ENCODE measurements at places on chromosomes 3 and 15. TPM values are rescaled to one million over a fixed set of nuclear protein-coding genes. Genes with fewer than 3 reads are reported as not detected.

DNA sequence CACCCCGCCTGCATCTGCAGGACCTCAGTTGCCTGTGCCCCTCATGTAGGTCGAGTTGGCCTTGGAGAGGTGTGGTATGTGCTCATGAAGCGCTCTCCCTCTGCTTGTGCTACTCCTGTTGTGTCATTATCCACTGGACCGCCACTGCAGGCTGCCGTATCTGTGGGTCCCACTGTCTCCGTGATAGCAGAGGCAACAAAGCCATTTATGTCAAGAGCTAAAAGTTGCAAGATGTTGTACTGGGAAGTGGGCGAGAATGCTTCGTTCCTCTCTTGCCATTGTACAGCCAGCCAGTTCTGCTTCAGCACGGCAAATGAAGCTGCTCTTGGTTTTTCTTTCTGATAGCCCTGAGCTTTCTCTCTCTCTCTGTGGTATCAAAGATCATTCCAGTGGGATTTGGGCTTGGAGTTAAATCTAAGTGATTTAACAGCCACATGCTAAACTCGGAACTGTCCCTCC lies 89.0 kb downstream of the TMEM212 start:
- no peaks in the 10 kb centered on the region for H3K36me3 ChIP-seq
- no peak for DNase-seq
- H3K4me3 ChIP-seq: no peak overlapping the region
- H3K27me3 ChIP-seq: no peaks in the 10 kb centered on the region
- H3K4me1 ChIP-seq: peaks cover 6% of the 10 kb centered on the region

DNA sequence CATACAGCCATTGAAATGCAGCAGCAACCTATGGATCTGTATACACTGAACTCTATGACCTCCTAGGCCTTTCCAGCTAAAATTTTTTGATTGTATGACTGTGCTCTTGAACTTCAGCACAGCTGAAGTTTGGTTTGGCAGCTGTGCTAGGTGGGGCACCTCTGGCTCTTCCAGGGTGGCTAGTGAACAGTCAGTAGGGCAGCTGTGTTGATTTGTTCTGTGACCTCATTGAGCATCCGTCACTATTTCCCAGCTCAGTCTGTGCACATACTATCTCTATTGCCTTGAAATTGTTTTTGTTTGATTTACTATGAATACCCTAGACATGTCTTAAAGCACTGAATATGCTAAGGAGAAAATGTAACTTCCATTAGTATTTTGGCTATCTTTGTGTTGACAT lies 363.2 kb upstream of the NAALADL2 start:
- H3K4me3 ChIP-seq: no peak overlapping the region
- no peaks in the 10 kb centered on the region for H3K27me3 ChIP-seq
- no peak overlapping the region for H3K27ac ChIP-seq
- no peaks in the 10 kb centered on the region for H3K4me1 ChIP-seq
- H3K36me3 ChIP-seq: no peaks in the 10 kb centered on the region
- no peak for DNase-seq

GRCh38 chr15:92457471-92458041 lies 63.9 kb downstream of the ST8SIA2 start:
- H3K4me1 ChIP-seq: no peaks in the 10 kb centered on the region
- DNase-seq: no peak
- H3K36me3 ChIP-seq: no peaks in the 10 kb centered on the region

DNA sequence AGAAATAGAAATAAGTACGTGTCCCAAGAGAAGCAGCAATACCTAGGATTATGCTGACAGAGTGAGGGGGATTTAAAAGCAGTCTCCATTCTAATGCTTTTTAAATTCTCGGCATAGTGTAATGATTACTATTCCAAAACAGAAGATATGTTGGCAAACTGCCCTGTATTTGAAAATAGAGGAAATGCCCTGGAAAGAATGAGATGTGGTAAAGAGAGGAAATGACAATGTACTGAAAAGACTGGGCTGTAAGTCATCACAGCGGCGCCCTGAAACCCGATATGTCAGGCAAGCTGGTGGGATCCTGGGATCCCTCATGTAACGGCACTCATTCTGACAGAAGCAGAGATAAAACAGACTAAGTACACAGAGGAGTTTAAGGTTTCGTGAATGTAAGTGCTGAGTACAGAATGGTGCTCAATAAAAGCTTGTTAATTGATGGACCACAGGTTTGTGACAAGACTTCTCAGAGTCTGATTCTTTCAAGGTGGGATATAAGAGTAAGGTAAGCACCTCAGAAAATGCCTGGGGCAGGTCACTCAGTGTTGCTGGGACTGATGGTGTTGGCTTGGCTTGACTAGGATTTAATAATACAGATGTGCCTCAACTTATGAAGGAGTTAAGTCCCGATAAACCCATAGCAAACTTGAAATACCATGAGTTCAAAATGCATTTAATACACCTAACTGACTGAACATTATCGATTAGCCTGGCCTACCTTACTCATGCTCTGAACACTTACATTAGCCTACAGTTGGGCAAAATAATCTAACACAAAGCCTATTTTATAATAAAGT lies 91.4 kb downstream of the NFKBIZ start:
- peaks cover 39% of the 10 kb centered on the region for H3K4me1 ChIP-seq
- H3K36me3 ChIP-seq: no peaks in the 10 kb centered on the region
- DNase-seq: no peak
- peaks cover 6% of the 10 kb centered on the region for H3K27me3 ChIP-seq
- H3K4me3 ChIP-seq: no peak overlapping the region

DNA sequence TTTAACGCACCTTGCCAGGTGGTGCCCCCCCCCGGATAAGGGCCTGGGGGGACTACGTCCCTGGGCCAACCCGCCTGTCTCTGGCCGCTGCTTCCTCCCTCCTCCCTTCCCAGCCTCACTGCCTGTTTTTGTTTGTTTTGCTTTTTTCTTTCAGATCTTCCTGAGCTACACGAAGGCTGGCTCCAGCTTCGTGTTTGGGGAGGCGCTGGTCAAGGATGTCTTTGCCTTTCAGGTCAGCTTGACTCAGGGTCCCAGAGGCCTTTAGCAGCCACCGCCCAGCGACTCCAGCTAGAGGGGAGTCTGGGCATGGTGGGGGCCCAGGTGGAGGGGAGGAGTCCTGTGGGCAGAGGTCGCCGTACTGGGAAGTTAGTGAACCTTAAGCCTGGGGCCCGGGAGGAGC lies 24.1 kb downstream of the SLC28A1 start:
- H3K27me3 ChIP-seq: no peaks in the 10 kb centered on the region
- no peak overlapping the region for H3K27ac ChIP-seq
- DNase-seq: no peak
- H3K4me3 ChIP-seq: no peak overlapping the region
- H3K4me1 ChIP-seq: peaks cover 9% of the 10 kb centered on the region

- H3K36me3 ChIP-seq: peaks cover 22% of the 10 kb centered on the region
- H3K4me1 ChIP-seq: peaks cover 33% of the 10 kb centered on the region
- no peak for DNase-seq
- H3K4me3 ChIP-seq: no peak overlapping the region
Observed at GRCh38 chr3:38522002-38522401, 25.9 kb downstream of the EXOG start.

- no peak for DNase-seq
- H3K4me1 ChIP-seq: no peaks in the 10 kb centered on the region
- H3K36me3 ChIP-seq: no peaks in the 10 kb centered on the region
- no peaks in the 10 kb centered on the region for H3K27me3 ChIP-seq
- no peak overlapping the region for H3K27ac ChIP-seq
- no peak overlapping the region for H3K4me3 ChIP-seq
Observed at GRCh38 chr3:188772886-188773285, 398.9 kb upstream of the TPRG1 start.

- DNase-seq: peak; percentile 39
- no peaks in the 10 kb centered on the region for H3K36me3 ChIP-seq
- H3K4me3 ChIP-seq: peak overlapping the region; percentile 20
- peaks cover 29% of the 10 kb centered on the region for H3K4me1 ChIP-seq
- peaks cover 4% of the 10 kb centered on the region for H3K27me3 ChIP-seq
Observed at GRCh38 chr3:41418961-41419691, 219.8 kb downstream of the CTNNB1 start.

DNA sequence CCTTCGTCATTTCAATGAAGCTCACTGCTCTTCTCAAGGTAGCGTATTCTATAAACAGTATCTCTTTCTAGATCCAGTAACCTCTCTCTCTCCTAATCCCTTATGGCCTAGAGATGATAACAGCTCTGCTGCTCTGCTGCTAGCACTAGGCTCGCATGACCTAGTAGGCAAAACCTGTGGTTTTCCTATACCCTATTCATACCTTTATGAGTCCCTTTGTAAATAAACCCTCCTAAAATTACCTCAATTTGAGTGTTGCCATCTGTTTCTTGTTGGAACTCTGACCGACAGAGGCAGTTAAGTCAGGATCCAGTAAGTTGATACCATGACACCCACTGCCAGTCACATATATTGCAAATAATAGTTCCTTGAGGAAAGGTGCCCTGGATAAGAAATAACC lies 7.3 kb downstream of the CCDC14 start:
- H3K4me3 ChIP-seq: no peak overlapping the region
- DNase-seq: no peak
- H3K4me1 ChIP-seq: peaks cover 10% of the 10 kb centered on the region
- no peak overlapping the region for H3K27ac ChIP-seq
- no peaks in the 10 kb centered on the region for H3K27me3 ChIP-seq
- peaks cover 17% of the 10 kb centered on the region for H3K36me3 ChIP-seq

DNA sequence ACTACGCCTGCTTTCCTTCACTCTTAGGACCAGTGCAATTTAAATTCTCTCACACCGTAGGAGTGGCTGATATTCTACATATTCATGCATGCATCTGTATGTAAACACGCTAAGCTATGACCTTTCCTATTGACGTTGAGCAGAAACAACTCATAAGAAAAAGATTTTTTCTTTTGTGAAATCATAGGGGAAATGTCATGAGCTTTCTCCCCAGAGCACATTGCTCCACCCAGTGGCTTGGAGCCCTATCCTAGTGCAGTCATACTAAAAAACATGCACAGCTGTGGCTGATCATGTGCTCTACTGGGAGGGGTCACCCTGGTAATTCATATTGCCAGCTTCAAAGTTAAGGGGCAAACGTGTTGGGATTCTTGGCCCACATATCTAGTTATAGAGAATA lies 1.8 kb upstream of the MESD start:
- H3K4me1 ChIP-seq: peaks cover 54% of the 10 kb centered on the region
- peak overlapping the region; percentile 9 for H3K4me3 ChIP-seq
- peak; percentile 35 for DNase-seq
- H3K36me3 ChIP-seq: peaks cover 13% of the 10 kb centered on the region

DNA sequence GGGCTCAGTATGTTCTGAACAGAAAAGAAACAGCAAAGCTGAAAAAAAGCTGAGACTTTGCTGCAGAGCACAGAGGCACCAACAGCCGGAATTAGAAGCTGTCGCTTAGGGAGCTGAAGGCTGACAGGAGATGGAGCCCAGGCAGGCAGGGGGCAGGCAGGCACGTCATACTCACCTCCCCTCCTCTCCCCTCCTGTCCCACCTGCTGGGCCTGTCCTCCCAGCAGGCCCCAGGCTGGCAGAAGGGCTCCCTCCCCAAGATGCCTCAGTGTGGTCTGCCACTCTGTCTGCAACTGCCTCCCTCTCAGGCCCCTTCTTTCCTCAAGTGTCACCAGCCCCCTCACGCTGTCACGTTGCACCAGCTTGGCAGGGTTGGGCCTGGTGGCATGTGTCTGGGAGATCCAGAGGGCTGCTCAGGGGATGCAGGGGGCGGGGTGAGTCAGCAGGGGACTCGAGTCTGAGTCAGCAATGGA lies 3.2 kb upstream of the ANKRD63 start:
- H3K27me3 ChIP-seq: peaks cover 13% of the 10 kb centered on the region
- H3K27ac ChIP-seq: no peak overlapping the region
- no peak overlapping the region for H3K4me3 ChIP-seq
- H3K36me3 ChIP-seq: peaks cover 12% of the 10 kb centered on the region

DNA sequence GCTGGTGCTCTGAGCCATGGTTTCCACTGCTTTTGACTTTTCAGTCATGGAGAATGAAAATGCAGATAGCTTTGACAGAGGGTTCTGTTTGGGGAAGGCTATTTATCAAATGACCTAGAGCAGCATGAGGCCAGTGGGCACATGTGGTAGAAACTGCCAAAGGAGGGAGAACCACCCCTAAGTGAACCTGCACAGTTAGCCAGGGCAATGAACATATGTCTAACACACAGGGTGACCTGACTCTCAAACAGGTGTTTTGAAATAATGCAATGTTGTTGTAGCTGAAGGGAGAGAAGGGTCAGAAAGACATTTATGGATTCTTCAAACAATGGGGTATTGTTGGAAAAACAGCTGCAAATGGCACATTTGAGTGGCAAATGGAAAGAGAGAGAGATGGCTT lies 174.4 kb upstream of the FAM3D start:
- H3K4me1 ChIP-seq: no peaks in the 10 kb centered on the region
- no peak overlapping the region for H3K4me3 ChIP-seq
- no peak for DNase-seq
- no peaks in the 10 kb centered on the region for H3K36me3 ChIP-seq

- peaks cover 28% of the 10 kb centered on the region for H3K27me3 ChIP-seq
- no peaks in the 10 kb centered on the region for H3K36me3 ChIP-seq
- H3K4me3 ChIP-seq: no peak overlapping the region
- H3K27ac ChIP-seq: no peak overlapping the region
Observed at GRCh38 chr3:11211531-11212298, 57.4 kb downstream of the HRH1 start.

- DNase-seq: no peak
- H3K4me3 ChIP-seq: no peak overlapping the region
- H3K27ac ChIP-seq: no peak overlapping the region
- H3K27me3 ChIP-seq: no peaks in the 10 kb centered on the region
Observed at GRCh38 chr3:176987901-176988650, 209.2 kb downstream of the TBL1XR1 start.

GRCh38 chr3:72299823-72300222 lies 514.9 kb upstream of the PROK2 start:
- H3K4me3 ChIP-seq: no peak overlapping the region
- no peaks in the 10 kb centered on the region for H3K4me1 ChIP-seq
- no peaks in the 10 kb centered on the region for H3K36me3 ChIP-seq

GRCh38 chr3:150497956-150498355 lies 48.3 kb downstream of the SERP1 start:
- H3K4me3 ChIP-seq: no peak overlapping the region
- no peaks in the 10 kb centered on the region for H3K4me1 ChIP-seq
- peaks cover 2% of the 10 kb centered on the region for H3K36me3 ChIP-seq
- no peak overlapping the region for H3K27ac ChIP-seq

GRCh38 chr15:78032671-78033070 lies 44.8 kb downstream of the TBC1D2B start:
- peaks cover 31% of the 10 kb centered on the region for H3K36me3 ChIP-seq
- H3K4me3 ChIP-seq: no peak overlapping the region
- H3K4me1 ChIP-seq: peaks cover 64% of the 10 kb centered on the region
- no peaks in the 10 kb centered on the region for H3K27me3 ChIP-seq
- H3K27ac ChIP-seq: peak overlapping the region; percentile 24

DNA sequence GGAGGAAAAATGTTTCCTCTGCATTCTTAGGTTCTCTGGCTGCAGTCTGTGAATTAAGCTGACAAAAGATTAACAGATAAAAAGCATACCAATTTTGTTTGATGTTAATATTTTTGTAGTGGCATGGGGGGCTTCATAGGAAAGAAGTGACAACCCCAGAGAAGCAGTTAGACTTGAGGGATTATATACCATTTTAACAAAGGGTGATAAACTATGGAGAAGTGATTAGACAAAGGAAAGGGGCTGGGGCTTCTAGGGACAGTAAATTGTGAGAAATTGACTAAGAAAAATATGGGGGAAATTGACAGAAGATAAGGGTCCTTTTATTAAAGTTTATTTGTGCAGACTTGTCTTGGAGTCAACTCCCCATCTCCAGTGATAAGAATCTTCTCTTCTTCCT lies 55.7 kb upstream of the NR2E3 start:
- H3K27me3 ChIP-seq: peaks cover 11% of the 10 kb centered on the region
- H3K27ac ChIP-seq: no peak overlapping the region
- no peak for DNase-seq
- H3K36me3 ChIP-seq: no peaks in the 10 kb centered on the region

TUSC7 gene
- total RNA-seq: not detected

LXN gene
- 17.7 TPM for total RNA-seq

AHSG gene
- total RNA-seq: 0.16 TPM

SUSD5 gene
- total RNA-seq: not detected

PYGO1 gene
- not detected for total RNA-seq

SPTBN5 gene
- 1.2 TPM for total RNA-seq

CGNL1 gene
- not detected for total RNA-seq

All from activated T-helper 1 cell treated with anti-CD3 and anti-CD28 coated beads, Interleukin-12 subunit alpha, Interleukin-12 subunit beta, Interleukin-2, Interleukin-4 antibody, amounts not matched to agents 30 ng/mL and 10 ng/mL and 1 ng/mL, durations not matched to agents 14 hours and 24 hours and 36 hours (primary cell).